ENCODE measurements at places on chromosomes 7 and 10.
A peak's percentile ranks its signal among the peaks of the same experiment; 100 is the strongest.

DNA sequence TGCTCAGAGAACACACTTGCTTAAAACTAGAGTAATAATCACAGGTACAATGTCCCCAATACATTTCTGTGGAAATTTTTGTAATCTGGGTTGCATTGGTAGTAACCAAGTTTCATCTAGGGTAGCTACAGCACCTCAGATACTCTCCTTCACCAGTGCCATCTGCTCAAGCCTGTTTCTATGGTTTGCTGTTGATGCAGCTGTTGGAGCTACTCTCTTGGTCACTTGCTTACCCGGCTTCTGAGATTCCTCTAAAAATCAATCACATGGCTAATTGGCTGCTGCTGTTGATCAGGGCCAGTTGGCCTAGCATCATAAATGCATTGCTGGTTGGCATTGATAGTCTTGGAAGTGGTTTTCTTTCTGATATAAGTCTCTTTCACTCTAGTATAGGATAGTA is 220.8 kb downstream of the BICC1 start:
- no peak overlapping the region for H3K27ac ChIP-seq
- H3K36me3 ChIP-seq = no peaks in the 10 kb centered on the region
- H3K4me1 ChIP-seq = no peaks in the 10 kb centered on the region
- no peak overlapping the region for H3K4me3 ChIP-seq
- no peaks in the 10 kb centered on the region for H3K27me3 ChIP-seq

DNA sequence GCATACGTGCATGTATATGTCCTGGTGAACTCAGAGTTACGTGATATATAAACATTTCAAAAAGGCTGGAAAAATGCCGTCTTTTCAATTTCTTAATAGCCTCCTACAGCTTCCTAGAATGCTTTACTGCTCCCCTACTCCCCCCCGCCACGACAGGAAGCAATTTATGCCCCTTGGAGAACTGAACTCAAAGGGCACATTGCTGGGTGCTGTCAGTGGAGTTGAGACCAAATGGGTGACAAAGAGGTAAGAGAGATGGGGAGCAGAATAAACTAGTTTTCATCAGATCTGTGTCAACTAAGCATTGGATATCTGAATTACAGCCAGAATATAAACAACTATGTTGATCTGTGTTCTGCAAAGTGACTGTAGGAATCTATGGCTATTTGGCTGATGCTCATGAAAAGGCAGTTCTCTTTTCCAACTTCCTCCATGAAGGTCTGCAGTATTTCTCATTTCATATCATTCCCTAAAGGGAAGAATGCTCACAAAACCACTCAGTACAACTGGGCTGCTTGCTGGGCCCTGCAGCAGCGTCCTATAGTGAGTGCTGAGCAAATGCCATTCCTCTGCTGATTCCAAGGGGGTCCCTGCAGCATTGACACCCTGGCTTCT is 171.3 kb upstream of the HPS1 start:
- H3K36me3 ChIP-seq = no peaks in the 10 kb centered on the region
- H3K27me3 ChIP-seq = no peaks in the 10 kb centered on the region
- H3K4me1 ChIP-seq = peaks cover 1% of the 10 kb centered on the region
- no peak overlapping the region for H3K4me3 ChIP-seq

DNA sequence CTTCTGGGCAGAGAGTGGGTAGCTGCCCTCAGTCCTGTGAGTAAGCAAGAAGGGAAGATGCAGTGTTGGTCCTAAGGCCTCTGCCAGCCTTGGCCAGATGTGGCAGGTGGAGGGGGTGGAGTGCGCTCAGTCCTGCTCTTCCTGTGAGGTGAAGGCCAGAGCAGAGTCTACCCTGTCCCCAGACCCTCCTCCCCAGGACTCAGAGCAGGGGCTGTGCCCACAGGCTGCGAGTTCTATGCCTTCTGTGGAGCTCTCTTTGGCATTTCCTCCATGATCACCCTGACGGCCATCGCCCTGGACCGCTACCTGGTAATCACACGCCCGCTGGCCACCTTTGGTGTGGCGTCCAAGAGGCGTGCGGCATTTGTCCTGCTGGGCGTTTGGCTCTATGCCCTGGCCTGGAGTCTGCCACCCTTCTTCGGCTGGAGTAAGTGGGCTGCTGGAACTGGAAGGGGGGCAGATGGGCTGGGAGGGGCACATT is 4.0 kb downstream of the OPN4 start:
- no peak for DNase-seq
- H3K4me3 ChIP-seq = no peak overlapping the region
- peaks cover 1% of the 10 kb centered on the region for H3K4me1 ChIP-seq
- no peaks in the 10 kb centered on the region for H3K36me3 ChIP-seq

GRCh38 chr10:29323367-29323766 is 34.5 kb downstream of the LYZL1 start:
- no peak overlapping the region for H3K4me3 ChIP-seq
- no peak overlapping the region for H3K27ac ChIP-seq
- peaks cover 2% of the 10 kb centered on the region for H3K4me1 ChIP-seq
- no peaks in the 10 kb centered on the region for H3K27me3 ChIP-seq
- H3K36me3 ChIP-seq = no peaks in the 10 kb centered on the region

DNA sequence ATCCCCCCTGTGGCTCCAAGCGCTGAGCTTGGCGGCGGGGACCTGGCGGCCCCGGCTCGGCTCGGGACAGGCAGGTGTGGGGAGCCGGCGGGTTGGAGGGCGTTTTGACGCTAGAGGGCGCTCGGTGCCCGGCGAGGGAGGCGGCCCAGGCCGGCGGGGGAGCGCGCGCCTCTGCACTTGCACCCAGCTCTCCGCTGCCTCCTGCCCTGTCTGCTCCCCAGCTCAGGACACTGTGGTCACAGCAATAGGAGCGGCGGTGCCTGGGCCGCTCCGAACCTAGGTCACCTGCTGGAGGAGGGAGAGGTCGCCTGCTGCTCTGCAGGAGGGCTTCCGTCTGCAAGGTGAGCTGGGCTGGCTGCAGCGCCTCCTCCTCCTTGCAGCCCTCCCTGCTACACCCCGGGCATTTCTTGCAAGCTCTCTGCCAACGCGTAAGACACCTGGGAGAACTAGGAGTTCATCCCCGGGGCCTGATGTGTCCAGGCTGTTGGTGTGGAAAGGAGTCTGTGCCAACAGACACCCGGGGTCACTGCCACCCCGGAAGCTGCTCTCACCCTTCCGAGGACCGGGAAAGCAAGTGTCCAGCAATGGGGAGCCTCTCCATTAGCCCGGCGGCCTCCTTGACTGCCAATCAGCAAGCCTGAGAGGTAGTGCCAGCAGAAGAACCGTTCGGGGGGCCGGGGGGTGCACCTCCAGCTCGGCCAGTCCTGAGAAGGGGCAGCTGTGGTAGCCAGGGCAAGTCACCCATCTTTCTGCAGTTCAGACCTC is 620.4 kb downstream of the GALNT17 start:
- H3K27me3 ChIP-seq = no peaks in the 10 kb centered on the region
- no peaks in the 10 kb centered on the region for H3K36me3 ChIP-seq
- no peak overlapping the region for H3K27ac ChIP-seq
- DNase-seq = peak; percentile 61

- H3K36me3 ChIP-seq = peaks cover 43% of the 10 kb centered on the region
- no peaks in the 10 kb centered on the region for H3K27me3 ChIP-seq
- H3K4me1 ChIP-seq = no peaks in the 10 kb centered on the region
- H3K4me3 ChIP-seq = no peak overlapping the region
- DNase-seq = no peak
- H3K27ac ChIP-seq = no peak overlapping the region
These were observed 34.7 kb downstream of the TRRAP start for GRCh38 chr7:98913026-98913425.

DNA sequence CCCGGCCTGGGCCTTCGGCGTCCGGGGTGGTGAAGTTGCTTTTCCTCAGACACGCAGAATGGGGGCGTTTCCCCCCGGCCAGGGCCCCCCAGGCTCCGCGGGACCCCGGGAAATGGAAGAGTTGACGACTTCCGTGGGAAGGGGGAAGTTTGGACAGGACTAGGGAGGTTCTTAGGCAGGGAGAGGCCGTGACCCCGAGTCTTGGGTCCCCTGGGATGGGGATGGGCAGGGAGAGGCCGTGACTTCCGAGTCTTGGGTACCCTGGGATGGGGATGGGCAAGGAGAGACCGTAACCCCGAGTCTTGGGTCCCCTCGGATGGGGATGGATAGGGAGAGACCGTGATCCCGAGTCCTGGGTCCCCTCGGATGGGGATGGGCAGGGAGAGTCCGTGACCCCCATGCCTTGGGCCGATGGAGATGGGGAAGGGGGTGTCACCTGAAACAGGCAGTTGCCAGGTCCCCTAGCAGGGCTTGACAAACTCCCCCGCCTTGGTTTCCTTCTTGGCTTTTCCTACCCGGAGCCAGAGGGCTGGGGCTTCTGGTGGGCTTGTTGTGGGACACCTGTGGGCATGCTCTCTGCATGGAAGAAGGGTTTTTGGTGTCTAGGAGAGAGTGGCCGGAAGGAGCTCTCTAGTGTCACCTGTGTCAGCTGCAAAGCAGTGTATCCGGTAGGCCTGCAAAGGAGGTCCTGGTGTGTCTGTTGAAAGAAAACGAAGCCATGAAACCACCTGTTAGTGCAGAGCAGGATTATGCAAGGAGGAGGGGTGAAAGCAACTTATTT is 1.1 kb downstream of the TRRAP start:
- no peak overlapping the region for H3K27ac ChIP-seq
- H3K4me1 ChIP-seq = peaks cover 3% of the 10 kb centered on the region
- no peak for DNase-seq
- H3K4me3 ChIP-seq = peak overlapping the region; percentile 91

DNA sequence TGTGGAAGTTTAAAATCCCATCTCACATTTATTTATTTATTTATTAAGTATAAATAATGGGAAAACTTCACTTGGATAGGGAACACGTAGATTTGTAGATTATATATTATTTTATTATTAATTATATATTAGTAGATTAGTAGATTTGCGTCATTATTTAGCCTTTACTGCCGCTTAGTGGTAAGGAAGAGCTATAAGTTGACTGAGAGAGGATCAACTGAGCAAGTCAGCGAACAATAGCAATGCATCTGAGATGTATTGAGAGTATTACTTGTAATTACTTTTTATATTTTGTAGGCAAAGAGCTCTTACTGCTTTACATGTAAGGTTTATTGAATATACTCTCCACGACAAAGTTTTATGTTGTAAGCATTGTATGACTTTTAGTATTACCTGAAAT is 244.5 kb upstream of the ANKRD30A start:
- no peak for DNase-seq
- no peak overlapping the region for H3K27ac ChIP-seq
- H3K4me3 ChIP-seq = no peak overlapping the region
- no peaks in the 10 kb centered on the region for H3K27me3 ChIP-seq
- H3K36me3 ChIP-seq = no peaks in the 10 kb centered on the region

DNA sequence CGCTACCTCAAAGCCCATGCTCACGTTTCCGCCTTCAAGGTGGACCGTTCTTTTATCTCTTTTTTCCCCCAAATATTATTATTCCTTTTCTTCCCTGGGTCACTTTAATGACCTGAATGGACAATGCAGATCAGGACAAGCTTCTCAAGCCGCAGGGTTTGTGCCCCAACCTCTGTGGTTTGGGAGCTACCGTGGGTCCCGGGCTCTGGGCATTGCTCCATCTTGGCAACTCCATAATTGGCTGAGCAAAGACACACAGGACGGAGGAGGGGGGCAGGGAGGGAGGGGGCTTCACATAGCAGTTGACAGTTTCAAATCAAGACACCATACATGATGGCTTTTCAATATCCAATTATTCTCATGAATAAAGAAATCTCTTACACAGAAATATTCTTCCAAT is 308.1 kb upstream of the FZD8 start:
- no peaks in the 10 kb centered on the region for H3K4me1 ChIP-seq
- H3K27ac ChIP-seq = no peak overlapping the region
- no peak overlapping the region for H3K4me3 ChIP-seq
- H3K36me3 ChIP-seq = no peaks in the 10 kb centered on the region

- no peak for DNase-seq
- no peak overlapping the region for H3K27ac ChIP-seq
- H3K36me3 ChIP-seq = no peaks in the 10 kb centered on the region
- no peaks in the 10 kb centered on the region for H3K4me1 ChIP-seq
These were observed 112.2 kb downstream of the CLEC2L start for GRCh38 chr7:139635526-139636302.

DNA sequence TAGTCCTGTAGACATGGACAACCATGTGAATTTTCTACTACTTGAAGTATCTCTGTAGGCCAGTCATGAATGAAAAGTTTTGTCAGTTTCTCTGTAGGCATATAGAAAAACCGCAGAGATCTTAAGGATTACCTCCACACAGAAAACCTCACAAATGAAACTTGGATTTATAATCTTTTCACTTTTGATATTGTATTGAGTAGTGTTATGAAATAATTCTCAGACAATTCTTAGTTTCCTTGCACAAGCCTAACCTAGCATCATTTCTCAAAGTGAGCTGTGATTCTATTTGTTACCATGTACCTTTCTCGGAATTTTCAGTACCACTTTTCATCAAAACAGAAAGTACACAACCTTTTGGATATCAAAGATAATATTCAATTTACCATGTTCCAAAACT is 51.4 kb upstream of the OIT3 start:
- H3K4me1 ChIP-seq = no peaks in the 10 kb centered on the region
- H3K4me3 ChIP-seq = no peak overlapping the region
- H3K27me3 ChIP-seq = no peaks in the 10 kb centered on the region

DNA sequence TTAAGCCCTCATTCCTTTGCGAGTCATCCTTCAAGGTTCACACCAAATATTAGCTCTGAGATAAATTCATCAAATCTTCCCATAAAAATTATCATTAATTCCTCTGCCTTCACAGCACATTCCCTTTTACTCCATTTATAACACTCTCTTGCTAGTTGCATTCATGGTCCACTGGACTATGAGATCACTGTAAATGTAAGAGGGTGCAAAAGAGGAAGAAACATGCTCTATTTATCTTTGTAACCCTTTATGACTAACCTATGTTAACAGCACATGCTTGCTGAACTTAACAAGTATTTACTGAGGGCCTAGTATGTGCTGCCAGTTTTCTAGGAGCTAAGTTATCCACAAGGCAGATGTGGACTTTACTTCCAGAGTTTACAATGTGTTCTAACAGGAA is 86.7 kb upstream of the TMEM168 start:
- no peaks in the 10 kb centered on the region for H3K36me3 ChIP-seq
- no peak for DNase-seq
- H3K27me3 ChIP-seq = no peaks in the 10 kb centered on the region
- no peak overlapping the region for H3K27ac ChIP-seq
- H3K4me1 ChIP-seq = peaks cover under 1% of the 10 kb centered on the region

DNA sequence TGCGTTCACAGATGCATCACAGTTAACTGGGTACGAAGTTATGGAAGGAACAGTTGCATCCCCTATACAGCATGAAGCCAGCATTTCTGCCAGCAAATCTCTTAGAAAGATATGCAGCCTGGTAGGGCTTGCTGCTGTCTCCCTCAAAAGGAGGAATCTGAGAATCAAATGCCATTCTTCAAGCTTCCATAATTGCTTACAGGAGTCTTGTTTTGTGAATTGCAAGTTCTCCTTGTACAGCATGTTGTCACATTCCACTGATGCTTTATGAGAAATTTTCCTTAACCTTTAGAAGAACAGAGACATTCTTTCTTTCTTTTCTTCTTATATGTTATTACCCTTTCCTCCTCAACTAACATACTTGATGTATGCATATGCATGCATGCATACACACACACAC is 134.6 kb downstream of the CHRM2 start:
- no peaks in the 10 kb centered on the region for H3K4me1 ChIP-seq
- no peak overlapping the region for H3K27ac ChIP-seq
- no peaks in the 10 kb centered on the region for H3K27me3 ChIP-seq
- H3K4me3 ChIP-seq = no peak overlapping the region
- DNase-seq = no peak
